Activated CD4-positive, alpha-beta T cell treated with anti-CD3 and anti-CD28 coated beads for 48 hours (primary cell): ENCODE measurements at places on chromosomes 5 and 9.

GRCh38 chr5:108523360-108523759, 141.5 kb upstream of the FBXL17 start:
- DNase-seq, result no peak

DNA sequence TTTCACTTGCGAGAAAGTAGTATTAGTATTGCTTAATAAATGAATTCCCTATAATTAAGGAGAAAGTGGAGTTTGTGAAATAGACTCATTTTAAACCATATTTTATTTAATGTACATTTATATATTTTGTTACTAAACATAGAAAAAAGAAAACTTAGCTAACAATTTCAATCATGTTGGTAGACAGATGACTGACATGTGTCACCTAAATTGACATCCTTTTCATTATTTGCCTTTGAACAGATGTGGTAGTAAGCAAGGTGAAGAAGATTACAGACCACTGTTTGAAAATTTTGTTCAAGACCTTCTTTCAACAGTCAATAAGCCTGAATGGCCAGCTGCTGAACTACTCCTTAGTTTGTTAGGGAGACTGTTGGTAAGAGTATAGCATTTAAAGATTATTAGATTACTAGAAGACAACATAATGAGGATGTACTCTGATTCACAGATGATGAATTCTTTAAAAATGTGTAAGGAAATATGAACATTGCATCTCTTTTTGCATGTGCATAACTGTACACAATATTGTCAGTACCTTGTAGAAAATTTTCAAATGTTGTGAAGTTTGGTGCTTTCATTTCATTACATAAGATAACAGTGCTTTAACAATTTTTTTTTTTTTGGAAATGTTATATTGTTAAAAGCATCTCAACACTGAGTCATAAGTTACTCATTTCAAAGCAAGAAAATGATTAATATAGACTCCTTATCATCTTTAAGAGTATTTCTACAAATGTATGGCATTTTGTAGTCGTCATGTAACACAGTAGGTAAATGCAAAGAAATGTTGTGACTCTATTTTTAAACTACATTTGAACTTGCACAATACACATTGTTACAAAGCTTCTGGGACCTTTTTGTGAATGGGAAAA, 139.5 kb downstream of the NIPBL start:
- DNase-seq, result no peak

GRCh38 chr5:144958002-144958401, 787.3 kb downstream of the KCTD16 start:
- DNase-seq, result no peak

GRCh38 chr9:124504530-124505005, 2.6 kb downstream of the NR5A1 start:
- DNase-seq, result no peak

DNA sequence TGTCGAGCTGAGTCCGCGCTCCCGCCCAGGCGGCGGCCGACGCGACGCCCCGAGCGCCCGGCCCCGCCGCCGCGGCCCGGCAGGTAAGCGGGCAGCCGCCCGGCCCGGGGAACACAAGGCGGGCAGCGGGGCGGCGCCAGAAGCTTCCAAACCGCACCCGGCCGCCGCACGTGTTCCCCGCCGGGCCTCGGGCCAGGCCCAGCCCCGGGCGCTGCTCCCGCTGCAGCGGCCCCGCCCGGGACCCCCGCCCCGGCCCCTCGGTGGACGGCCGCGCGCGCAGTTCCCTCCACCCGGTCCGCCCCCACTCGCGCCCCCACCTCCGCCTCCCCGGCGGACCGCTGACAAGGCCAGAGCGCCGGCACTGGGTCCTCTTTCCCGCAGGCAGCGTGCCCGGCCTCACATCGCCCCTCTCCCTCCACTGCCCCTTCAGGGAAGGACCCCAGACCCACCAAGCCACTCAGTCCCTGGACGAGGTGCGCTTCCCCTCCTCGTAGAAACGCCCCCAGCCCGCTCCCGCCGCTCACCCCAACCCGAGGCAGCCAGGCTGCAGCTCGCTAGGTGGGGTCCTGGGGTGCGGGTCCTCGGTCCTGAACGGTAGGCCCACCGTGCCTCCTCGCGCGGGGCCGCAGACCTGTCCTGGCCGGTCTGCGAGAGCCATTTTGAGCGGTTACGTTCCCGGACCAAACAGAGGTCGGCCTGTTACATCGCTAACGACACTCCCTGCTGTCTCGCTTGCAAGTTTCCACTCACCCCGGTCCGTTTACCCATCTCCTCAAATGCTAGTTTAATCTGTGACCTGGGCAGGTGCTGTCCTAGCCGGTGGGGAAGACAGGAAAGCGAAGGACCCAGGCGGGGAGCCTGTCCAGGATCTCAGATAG, 475 bp downstream of the WDR5 start:
- DNase-seq, result peak; percentile 23
